ENCODE measurements at places on chromosomes 7 and 10. TPM values are rescaled to one million over a fixed set of nuclear protein-coding genes. Genes with fewer than 3 reads are reported as not detected.

The SEM1 gene
- 252 TPM for polyA plus RNA-seq

The CHST3 gene
- 9.1 TPM for polyA plus RNA-seq

The CPA4 gene
- polyA plus RNA-seq, result not detected

The NMT2 gene
- 11.7 TPM for polyA plus RNA-seq

The ACBD7 gene
- 0.56 TPM for polyA plus RNA-seq

The FAM25G gene
- polyA plus RNA-seq, result not detected

The SNX10 gene
- 30.1 TPM for polyA plus RNA-seq

The TUBAL3 gene
- 10.8 TPM for polyA plus RNA-seq

The ASL gene
- polyA plus RNA-seq, result 111 TPM

The POM121C gene
- polyA plus RNA-seq, result 8.6 TPM

The LGI1 gene
- not detected for polyA plus RNA-seq

The GIMAP5 gene
- 21.2 TPM for polyA plus RNA-seq

The WDR86 gene
- polyA plus RNA-seq, result 1.8 TPM

The AS3MT gene
- 36.7 TPM for polyA plus RNA-seq

The LLCFC1 gene
- not detected for polyA plus RNA-seq

The ACTL6B gene
- polyA plus RNA-seq, result not detected

The SH2D4B gene
- polyA plus RNA-seq, result not detected

The VWDE gene
- polyA plus RNA-seq, result 0.69 TPM

The NEBL gene
- 13.8 TPM for polyA plus RNA-seq

The ZNF117 gene
- 4.7 TPM for polyA plus RNA-seq

The CHCHD3 gene
- polyA plus RNA-seq, result 77.3 TPM

The PRTFDC1 gene
- polyA plus RNA-seq, result 6.1 TPM

The ABCB1 gene
- polyA plus RNA-seq, result 29.1 TPM

The VWA2 gene
- polyA plus RNA-seq, result 0.17 TPM

The NACAD gene
- 5.0 TPM for polyA plus RNA-seq

The RTKN2 gene
- polyA plus RNA-seq, result 0.24 TPM

The PNLIPRP2 gene
- not detected for polyA plus RNA-seq

The AKR1C4 gene
- polyA plus RNA-seq, result not detected

Data from kidney (tissue), 22 donors.